Calu3 (cell line): ENCODE measurements at places on chromosomes 12 and 14.

GRCh38 chr12:25014961-25015360 lies 66.1 kb upstream of the BCAT1 start:
- H3K27ac ChIP-seq = no peak overlapping the region
- H3K4me1 ChIP-seq = no peaks in the 10 kb centered on the region
- no peak for DNase-seq
- no peaks in the 10 kb centered on the region for H3K36me3 ChIP-seq
- H3K27me3 ChIP-seq = peaks cover 19% of the 10 kb centered on the region

- H3K36me3 ChIP-seq = no peaks in the 10 kb centered on the region
- H3K4me3 ChIP-seq = no peak overlapping the region
- H3K27me3 ChIP-seq = peaks cover 86% of the 10 kb centered on the region
Observed at GRCh38 chr14:23357261-23357660, 4.6 kb upstream of the SLC22A17 start.

GRCh38 chr14:62117751-62118105 lies 355.5 kb downstream of the SNAPC1 start:
- H3K27me3 ChIP-seq = no peaks in the 10 kb centered on the region
- no peak overlapping the region for H3K27ac ChIP-seq
- H3K4me1 ChIP-seq = no peaks in the 10 kb centered on the region
- no peak for DNase-seq
- H3K4me3 ChIP-seq = peak overlapping the region; percentile 59

DNA sequence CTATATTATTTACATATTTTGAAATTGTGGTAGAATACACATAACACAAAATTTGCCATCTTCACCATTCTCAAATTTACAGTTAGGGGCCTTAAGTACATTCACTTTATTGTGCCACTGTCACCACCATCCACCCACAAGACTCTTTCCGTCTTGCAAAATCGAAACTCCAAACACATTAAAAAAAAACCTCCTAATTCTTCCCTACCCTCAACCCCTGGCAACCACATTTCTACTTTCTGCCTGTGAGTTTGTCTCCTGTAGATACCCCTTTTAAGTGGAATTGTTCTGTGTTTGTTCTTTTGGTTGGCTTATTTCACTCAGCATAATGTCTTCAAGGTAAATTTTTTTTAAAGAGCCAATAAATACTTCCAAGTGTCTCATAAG lies 31.6 kb upstream of the AMIGO2 start:
- no peak overlapping the region for H3K4me3 ChIP-seq
- H3K27ac ChIP-seq = no peak overlapping the region
- H3K36me3 ChIP-seq = no peaks in the 10 kb centered on the region
- no peaks in the 10 kb centered on the region for H3K27me3 ChIP-seq

DNA sequence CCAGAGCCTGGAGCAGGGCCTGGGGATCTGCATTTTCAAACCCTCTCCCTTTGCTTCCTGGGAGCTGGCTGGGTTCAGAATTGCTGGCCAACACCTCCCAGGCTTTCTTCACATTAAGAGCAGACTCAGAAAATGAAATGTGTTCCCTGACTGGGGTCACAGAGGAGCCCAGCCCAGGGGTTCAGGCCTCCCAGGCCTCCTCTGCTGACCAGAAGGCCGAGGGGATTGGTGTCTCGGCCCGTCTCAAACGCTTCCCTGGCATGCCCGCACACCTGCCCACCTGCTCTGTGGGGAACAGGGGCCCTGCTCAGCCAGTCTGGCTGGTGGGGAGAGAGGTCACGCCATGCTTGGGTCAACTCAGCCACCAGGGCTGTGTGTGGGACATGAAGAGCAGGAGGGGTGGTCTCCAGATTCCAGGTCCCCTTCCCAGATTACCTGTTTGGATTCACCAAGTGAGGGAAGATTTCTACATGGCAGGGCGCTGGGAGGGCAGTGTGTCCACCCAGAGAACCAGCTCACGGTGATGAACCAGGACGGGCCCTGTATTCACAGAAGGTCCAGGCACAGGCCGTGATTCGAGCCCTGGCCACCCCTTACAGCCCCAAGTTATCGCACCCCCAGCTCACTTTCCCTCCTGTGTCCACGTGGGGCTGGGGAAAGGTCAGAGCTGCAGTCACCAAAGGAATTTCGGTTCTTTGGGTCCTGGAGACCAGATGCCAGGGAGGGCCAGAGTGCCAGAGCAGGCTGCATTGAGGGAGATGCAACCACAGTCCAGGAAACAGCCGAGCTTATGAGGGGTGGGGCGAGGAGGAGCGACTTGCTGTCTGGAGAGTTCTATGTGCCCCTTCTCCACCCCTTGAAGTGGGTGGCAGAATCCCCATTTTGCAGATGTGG lies 55.2 kb upstream of the RIN3 start:
- peaks cover 10% of the 10 kb centered on the region for H3K27me3 ChIP-seq
- no peaks in the 10 kb centered on the region for H3K36me3 ChIP-seq
- H3K4me1 ChIP-seq = no peaks in the 10 kb centered on the region
- H3K27ac ChIP-seq = no peak overlapping the region
- no peak for DNase-seq

DNA sequence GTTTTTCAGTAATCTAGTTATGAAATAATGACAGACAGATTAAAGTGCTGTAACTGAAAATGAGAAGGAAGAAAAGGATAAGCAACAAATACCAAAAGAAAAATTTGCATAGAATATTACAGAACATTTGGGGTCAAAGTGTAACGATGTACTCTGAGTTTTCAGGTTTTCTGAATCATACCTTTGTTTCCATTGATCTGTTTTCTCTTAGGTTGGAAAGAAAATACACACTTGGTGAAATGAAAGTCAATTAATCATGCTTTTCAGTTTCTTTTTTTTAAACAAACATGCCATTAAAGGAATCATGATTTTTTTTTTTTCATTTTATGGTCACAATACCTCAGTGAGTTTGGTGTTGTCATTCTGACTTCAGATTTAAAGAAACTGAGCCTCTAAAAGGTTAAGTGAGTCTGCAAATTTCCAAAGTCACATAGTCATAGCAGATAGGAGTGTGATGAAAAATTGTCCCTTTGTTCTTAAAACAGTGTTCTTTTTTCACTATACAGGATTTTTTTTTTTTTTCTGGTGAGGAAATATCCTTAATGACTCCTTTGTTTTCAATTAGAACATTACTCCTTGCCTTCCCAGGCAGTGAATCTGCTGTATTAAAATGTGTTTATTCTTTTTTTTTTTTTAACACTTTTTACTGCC lies 35.9 kb upstream of the PZP start:
- peaks cover 18% of the 10 kb centered on the region for H3K4me1 ChIP-seq
- H3K36me3 ChIP-seq = peaks cover 6% of the 10 kb centered on the region
- no peak for DNase-seq
- H3K27ac ChIP-seq = no peak overlapping the region
- H3K27me3 ChIP-seq = peaks cover 15% of the 10 kb centered on the region

GRCh38 chr12:71749666-71750065 lies 5.0 kb upstream of the RAB21 start:
- DNase-seq = no peak
- peaks cover 7% of the 10 kb centered on the region for H3K4me1 ChIP-seq
- peaks cover 47% of the 10 kb centered on the region for H3K27me3 ChIP-seq
- no peak overlapping the region for H3K4me3 ChIP-seq
- peaks cover 11% of the 10 kb centered on the region for H3K36me3 ChIP-seq

DNA sequence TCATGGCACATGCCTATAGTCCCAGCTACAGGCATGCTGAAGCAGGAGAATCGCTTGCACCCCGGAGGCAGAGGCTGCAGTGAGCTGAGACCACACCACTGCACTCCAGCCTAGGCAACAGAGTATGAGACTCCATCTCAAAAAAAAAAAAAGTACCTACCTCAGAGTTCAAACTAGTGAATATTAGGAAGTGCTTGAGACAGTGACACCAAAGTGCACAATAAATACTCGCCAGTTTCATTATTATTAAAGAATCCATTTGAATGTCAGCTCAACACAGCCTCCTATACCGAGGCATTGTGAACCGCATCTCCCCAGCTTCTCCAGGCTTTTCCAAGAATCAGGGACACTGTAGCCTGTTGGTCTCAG lies 5.0 kb downstream of the GAPDH start:
- H3K27ac ChIP-seq = no peak overlapping the region
- peaks cover 57% of the 10 kb centered on the region for H3K36me3 ChIP-seq
- peaks cover 28% of the 10 kb centered on the region for H3K4me1 ChIP-seq
- no peak for DNase-seq
- H3K27me3 ChIP-seq = no peaks in the 10 kb centered on the region

DNA sequence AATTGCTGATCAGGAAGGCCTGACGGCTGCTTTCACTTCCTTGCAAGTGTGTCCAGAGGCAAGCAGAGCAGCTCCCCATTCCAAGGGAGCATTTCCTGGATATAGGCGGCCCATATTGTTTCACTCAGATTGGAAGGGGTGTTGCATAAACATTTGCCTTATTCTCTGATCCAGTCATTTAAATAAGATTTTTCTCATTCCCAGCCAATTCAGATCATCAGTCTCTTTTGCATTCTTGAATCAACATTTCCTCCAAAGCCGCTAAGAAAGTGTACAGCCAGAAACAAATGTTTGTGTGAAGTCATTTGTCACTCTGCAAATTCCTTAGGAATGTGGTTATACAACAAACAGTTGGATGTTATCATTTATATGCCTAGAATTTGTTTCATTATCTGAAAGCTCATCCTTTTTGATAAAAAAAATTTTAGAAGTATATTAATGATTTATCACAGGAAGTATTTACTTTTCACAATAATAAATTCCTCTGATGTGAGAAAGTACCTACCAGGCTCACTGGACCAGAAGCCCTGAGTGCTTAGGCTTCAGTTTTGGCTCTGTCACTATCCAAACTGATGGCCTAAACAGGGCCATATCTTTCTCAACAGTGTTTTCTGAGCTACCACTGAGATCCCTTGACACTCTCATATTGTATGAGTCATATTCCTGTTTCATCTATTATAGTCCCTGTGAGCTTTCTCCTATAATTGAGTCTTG lies 379.6 kb downstream of the CCDC91 start:
- H3K36me3 ChIP-seq = no peaks in the 10 kb centered on the region
- no peaks in the 10 kb centered on the region for H3K27me3 ChIP-seq
- no peak overlapping the region for H3K4me3 ChIP-seq
- peak; percentile 30 for DNase-seq

DNA sequence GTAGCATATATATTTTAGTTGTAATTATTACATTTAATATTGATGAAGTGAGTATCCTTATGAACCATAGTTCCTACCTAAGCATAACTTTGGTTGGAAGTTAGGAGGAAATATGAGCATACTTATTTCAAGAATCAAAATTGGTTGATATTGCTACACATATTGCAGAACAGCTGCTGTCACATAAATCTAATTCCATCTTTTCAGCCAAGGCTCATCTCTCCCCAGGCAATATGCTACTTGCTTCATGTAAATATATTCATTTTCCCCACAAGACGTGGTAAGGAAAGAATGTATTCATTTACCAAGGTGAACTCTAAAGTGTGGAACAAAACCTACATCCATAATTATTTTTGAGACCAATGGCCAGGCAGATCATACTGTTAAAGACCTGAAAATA lies 62.5 kb upstream of the HIF1A start:
- no peak overlapping the region for H3K27ac ChIP-seq
- no peak for DNase-seq
- H3K4me3 ChIP-seq = no peak overlapping the region
- H3K4me1 ChIP-seq = peaks cover 1% of the 10 kb centered on the region
- H3K27me3 ChIP-seq = no peaks in the 10 kb centered on the region
- H3K36me3 ChIP-seq = no peaks in the 10 kb centered on the region

DNA sequence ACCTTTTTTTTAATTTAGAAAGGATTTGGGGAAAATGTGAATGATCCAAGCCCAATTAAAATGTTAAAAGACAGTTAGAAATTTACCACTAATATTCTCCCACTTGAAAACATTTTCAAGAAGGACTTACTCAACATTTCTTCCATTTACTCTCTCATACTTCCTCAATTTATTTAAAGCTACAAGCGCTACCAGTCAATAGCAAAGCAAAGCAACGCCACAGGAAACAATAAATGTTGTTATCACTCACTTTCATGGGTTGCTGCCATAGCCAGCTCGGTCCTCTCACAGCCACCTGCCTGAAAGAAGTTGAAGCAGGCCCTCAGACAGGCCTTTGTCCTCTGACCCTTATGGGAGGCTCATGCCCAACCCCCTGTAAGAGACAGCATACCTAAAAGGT lies 6.0 kb upstream of the SOS2 start:
- no peaks in the 10 kb centered on the region for H3K36me3 ChIP-seq
- H3K4me3 ChIP-seq = no peak overlapping the region
- H3K27ac ChIP-seq = no peak overlapping the region
- H3K4me1 ChIP-seq = no peaks in the 10 kb centered on the region
- H3K27me3 ChIP-seq = no peaks in the 10 kb centered on the region

DNA sequence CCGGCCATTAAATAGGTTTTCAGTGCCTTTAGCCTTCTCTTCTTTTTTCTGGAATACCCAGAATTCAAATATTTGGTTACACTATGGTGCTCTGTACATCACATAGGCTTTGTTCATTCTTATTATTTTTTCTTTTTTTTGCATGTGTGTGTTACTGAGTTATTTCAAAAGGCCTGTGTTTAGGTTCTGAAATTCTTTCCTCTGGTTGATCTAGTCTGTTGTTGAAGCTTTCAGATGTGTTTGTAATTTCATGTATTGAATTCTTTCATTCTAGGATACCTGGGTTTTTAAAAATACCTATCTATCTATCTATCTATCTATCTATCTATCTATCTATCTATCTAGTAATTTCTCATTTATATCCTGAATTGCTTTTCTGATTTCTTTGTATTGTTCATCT lies 66.9 kb downstream of the FBXO33 start:
- DNase-seq = no peak
- peaks cover 12% of the 10 kb centered on the region for H3K36me3 ChIP-seq
- no peaks in the 10 kb centered on the region for H3K27me3 ChIP-seq
- no peak overlapping the region for H3K4me3 ChIP-seq
- H3K27ac ChIP-seq = no peak overlapping the region
